ENCODE measurements at places on chromosomes 6 and 20.

DNA sequence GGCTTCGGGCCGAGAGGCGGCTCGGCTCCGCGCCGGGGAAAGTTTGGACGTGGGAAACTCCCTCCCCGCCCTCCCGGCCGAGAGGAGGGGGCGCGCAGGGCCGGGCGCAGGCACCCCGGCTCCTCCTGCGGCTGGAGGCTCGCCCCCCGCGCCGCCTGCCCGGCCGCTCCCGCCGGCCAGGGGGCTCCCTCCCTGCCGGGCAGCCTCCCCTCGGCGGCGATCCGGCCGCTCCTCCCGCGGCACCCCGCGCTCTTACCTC, 370 bp downstream of the CDH22 start:
- no peak for DNase-seq

- DNase-seq = no peak
Measured at GRCh38 chr20:10739566-10739965, 65.8 kb upstream of the JAG1 start.

- DNase-seq = no peak
Measured at GRCh38 chr6:143015300-143015706, 45.4 kb upstream of the AIG1 start.

- peak; percentile 45 for DNase-seq
Measured at GRCh38 chr6:40957616-40958492, 81.2 kb downstream of the UNC5CL start.

GRCh38 chr20:54340206-54340605, 132.3 kb downstream of the PFDN4 start:
- no peak for DNase-seq

DNA sequence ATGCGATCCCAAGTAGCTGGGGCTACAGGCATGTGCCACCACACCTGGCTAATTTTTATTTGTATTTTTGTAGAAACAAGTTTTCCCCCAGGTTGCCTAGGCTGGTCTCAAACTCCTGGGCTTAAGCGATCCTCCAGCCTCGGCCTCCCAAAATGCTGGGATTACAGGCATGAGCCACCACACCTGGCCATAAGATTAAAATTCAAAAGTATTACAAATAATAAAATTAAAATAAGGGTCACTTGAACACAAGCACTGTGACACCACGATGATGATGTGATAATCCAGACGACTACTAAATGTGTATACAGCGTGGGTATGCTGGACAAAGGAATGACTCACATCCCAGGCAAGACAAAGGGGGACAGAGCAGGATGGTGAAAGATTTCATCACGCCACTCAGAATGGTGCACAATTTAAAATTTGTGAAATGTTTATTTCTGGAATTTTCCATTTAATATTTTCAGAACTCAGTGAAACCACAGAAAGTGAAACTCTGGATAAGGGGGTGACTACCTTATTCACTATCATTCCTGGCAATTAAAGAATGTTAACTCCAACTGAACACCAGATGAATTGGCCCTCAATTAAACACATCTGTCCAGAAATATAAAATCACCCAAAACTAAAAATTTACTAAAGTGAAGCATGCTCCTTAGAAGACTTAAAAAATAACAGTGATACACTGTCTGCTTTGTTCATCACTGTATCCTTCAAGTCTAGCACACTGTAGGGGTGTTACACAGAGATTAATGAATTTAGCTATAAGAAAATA, 13.1 kb downstream of the B4GALT5 start:
- DNase-seq = peak; percentile 75

DNA sequence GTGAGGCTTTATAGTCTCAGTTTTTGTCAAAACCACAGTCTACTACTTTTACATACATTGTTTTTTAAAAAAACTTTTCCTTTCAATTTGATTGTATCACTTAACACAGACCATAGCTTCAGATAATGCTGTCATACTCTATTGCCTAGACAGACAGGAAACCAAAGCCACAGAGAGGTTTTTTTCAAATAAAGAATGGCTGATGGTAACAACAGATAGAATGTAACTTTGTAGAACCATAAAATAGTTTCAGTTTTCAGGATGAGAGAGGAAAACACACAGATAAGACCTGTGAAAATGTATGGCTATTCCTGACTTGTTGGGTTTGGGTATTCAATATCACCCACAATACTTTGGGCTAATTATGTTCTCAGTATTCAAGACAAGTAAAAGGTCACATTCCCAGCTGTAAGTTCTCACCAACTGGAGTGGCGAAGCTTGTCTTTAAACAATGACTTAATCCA, 94.0 kb downstream of the ADGRG6 start:
- peak; percentile 66 for DNase-seq

GRCh38 chr20:33437141-33437911, 6.2 kb downstream of the SNTA1 start:
- DNase-seq = peak; percentile 59

GRCh38 chr6:33758815-33759216, 12.1 kb upstream of the IP6K3 start:
- DNase-seq = no peak

GRCh38 chr6:143570147-143570853, 58.8 kb upstream of the FUCA2 start:
- no peak for DNase-seq

DNA sequence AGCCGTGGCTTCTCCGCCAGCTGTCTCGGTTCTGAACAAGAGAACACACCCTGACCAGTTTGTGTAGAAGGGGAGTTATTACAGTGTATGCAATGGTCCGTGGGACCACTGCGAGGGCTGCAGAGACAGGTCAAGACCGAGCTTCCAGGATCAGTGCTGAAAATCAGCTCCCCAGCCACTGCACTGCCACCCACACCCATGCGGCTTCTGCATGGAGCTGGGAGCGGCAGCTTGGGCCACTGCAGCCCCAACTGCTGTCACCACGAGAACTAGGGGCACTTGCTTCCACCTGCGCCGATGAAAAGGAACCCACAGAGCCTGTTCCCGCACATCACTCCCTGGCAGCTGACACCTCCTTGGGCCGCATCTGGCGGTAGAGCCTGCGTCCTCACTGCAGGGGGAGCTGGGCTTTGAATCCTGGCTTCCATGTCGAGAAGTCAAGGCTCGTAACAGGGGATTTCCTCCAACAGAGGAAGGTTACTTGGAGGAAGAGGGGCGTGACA, 56.2 kb downstream of the TMEM242 start:
- DNase-seq = no peak

GRCh38 chr20:54256202-54256601, 48.3 kb downstream of the PFDN4 start:
- no peak for DNase-seq

- DNase-seq = no peak
Measured at GRCh38 chr6:14292119-14292518, 174.5 kb downstream of the CD83 start.

GRCh38 chr6:101926149-101926925, 532.8 kb downstream of the GRIK2 start:
- DNase-seq = no peak

All from astrocyte of the spinal cord (primary cell).